ENCODE measurements at places on chromosomes 2 and 18.

GRCh38 chr2:32678825-32679224 is 51.0 kb downstream of the TTC27 start:
- H3K27ac ChIP-seq, result no peak overlapping the region
- H3K36me3 ChIP-seq, result no peaks in the 10 kb centered on the region
- no peak overlapping the region for H3K4me3 ChIP-seq
- no peaks in the 10 kb centered on the region for H3K4me1 ChIP-seq
- DNase-seq, result no peak

DNA sequence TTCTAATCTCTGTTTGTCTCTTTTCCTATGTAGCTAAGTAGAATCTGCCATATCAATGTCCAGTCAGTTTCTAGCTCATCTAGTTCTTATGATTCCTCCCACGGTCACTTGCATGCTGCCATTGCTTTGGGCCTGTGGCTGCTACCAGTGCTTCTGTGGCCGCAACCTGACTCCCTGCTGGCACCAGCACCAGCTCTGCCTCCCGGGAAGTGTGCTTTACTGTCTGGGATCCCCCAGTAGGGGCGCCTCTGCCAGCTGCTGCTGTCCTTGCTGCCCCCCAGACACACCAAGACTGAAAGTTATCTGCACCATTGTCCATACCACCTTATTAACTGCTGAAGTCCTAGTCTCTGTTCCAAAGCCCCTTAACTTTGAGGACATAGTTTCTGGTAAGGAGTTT is 56.3 kb downstream of the RAPGEF4 start:
- H3K4me1 ChIP-seq, result no peaks in the 10 kb centered on the region
- no peak overlapping the region for H3K27ac ChIP-seq
- H3K36me3 ChIP-seq, result no peaks in the 10 kb centered on the region
- no peak for DNase-seq
- H3K27me3 ChIP-seq, result no peaks in the 10 kb centered on the region

DNA sequence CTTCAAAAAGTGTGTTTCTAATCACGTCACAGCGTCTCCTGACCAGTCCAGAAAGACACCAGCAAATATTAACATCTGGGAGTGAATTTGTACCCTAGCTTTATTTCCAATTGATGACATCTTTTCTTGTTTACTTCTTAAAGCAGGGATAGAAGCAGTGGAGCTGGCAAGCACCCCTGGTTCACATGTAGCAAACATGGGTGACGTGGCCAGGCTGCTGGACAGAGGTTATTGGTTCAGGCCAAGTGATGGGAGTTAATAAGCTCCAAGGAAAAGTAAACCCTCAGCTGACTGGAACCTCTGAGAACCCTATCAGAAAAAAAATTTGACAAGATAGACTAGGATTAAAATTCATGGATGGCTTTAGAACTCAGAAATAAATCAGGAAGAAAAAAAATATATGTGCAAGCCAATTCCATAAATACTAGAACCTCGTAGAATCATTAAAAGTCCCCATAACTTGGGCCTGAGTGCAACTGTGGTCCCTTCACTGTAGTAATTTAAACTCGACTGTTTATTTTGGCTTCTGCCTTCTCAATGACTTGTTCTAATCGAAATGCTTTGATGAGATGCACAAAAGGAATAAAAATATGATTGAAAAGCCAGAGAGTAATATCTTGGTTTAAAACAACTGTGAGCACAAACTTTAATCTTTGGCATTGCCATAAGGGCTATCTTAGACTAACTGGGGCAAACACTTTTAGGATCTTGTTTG is 121.5 kb upstream of the CTAGE1 start:
- H3K36me3 ChIP-seq, result no peaks in the 10 kb centered on the region
- no peak overlapping the region for H3K27ac ChIP-seq
- H3K27me3 ChIP-seq, result no peaks in the 10 kb centered on the region
- peaks cover 10% of the 10 kb centered on the region for H3K4me1 ChIP-seq

- no peaks in the 10 kb centered on the region for H3K4me1 ChIP-seq
- no peak overlapping the region for H3K27ac ChIP-seq
- no peak overlapping the region for H3K4me3 ChIP-seq
- no peaks in the 10 kb centered on the region for H3K27me3 ChIP-seq
- DNase-seq, result no peak
Measured at GRCh38 chr2:206573793-206574192, 68.5 kb upstream of the FAM237A start.

- no peak overlapping the region for H3K27ac ChIP-seq
- no peak overlapping the region for H3K4me3 ChIP-seq
- H3K36me3 ChIP-seq, result no peaks in the 10 kb centered on the region
- no peaks in the 10 kb centered on the region for H3K4me1 ChIP-seq
- no peak for DNase-seq
Measured at GRCh38 chr18:79779021-79779699, 18.6 kb upstream of the KCNG2 start.

All from trophoblast cell (in vitro differentiated cells and primary cell).